ENCODE measurements at places on chromosomes 16 and 17.

DNA sequence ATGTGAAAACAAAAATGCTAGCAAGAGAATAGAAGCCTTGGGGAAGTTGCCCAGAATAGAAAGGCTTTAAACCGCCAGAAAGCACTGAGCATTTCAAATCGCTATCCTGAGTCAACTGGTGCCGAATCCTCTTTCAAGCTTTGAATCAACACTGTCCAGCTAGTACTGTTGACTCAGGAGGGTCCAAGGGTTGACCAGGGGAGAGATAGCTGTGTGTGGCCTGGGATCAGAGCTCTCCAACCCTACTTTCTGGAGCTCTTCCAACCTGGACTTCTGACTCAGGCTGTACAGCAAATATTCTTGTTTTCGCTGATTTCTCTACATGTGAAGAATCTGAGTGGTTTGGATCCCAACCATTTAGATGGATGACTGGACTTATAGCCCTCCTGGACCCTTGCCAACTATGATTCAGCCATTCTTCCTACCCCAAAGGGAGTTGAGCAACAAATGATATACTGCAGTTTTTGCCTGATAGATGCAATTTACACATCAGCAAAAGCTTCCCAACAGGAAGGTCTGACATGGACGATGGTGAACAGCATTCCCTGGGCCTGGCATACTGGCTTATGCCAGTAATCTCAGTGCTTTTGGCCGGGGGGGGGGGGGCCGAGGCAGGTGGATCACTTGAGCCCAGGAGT lies 154.0 kb upstream of the SDK2 start:
- peak; percentile 95 for DNase-seq

DNA sequence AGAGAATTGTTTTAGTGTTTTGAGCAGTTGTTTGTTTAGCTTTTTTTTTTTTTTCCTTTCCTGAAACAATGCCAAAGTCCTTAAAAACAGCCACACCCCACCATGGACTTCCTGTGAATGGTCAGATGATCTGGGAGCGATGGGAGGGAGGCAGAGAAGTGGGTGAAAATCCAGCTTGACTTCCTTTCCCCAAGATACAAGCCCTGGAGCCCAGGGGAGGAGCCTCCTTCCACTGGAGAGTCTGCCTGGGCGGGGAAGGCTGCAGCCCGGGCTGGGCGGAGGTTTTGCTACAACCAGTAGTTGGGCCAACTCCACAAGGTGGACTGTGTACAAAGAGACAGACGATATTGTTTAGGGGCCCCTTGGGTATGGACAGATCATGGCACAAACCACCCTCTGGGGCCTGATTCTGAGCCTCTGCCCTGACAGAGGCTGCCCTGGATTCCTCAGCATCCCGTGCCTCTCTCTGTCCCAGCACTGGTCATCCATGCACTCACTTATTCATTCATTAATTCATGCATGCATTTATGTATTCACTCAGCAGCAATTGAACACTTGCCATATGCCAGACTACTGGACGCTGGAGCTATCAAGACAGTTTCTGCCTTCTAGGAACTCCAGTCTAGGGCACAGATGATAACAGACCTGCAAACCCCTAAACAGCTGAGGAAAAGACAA lies 29.8 kb downstream of the WSB1 start:
- peak; percentile 43 for DNase-seq

GRCh38 chr17:61362852-61363600 lies 36.6 kb upstream of the TBX2 start:
- no peak for DNase-seq

- no peak for DNase-seq
Measured at GRCh38 chr17:1104222-1104621, 75.6 kb downstream of the ABR start.

DNA sequence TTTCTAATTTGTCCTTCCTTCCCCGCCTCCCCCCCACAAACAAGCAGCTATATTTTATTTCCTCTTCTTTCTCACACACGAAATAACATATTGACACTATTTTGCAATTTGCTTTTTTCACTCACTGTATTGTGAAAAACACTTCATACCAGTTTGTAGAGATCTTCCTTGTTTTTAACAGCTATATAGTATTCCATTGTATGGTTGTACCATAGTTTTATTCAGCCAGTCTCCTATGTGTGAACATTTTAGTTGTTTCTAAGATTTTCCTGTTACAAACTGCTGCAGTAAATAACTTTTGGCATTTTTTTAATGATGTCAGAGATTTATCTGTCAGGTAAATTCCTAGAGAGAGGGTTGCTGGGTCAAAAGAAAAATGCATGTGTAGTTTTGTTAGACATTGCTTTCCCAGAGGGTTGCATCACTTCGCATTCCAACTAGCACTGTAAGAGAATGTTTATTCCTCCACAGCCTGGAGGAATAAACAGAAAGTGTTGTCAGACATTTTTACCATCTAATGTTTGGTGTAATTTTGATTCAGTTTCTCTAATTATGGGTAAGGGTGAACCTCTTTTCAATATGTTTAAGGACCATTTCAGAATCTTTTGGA lies 101.2 kb downstream of the MRTFB start:
- no peak for DNase-seq

GRCh38 chr16:4790871-4791270 lies 2.7 kb upstream of the SEPTIN12 start:
- DNase-seq: no peak

DNA sequence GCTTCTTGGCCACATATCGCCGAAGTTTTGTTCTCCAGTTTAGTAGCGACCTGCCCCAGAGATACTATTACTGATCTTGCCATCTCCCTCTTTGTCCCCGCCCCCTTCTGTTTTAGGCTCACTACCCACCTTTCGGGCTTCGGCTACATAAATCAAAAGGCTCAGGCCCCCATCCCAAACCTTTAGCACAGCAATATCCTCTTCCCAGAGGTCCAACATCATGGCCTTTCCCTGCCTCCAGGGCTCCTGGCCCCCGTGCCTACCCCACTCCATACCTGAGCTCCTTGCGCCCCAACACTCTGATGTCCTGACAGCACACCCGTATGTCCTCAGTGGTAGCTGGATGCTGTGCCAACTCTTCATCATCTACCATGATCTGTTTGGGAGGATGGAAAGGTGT lies 2.9 kb upstream of the PSMC5 start:
- no peak for DNase-seq

DNA sequence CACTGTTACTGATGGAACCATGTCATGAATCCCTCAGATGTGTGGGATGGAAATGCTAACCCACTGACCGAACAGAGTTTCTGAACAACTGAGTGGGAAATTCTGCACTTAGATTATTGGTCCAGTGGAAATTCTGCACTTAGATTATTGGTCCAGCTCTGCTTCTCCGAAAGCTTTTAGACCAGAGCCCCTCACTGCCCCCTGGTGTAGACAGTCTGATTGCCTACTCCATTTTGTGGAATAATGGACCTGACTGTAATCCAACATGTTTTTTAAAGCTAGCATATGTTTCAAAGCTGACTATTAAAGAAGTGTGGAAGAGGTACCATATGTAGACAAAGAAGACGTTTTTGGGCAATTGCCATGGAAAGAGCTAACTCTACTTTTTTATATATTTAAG lies 50.3 kb upstream of the TBX2 start:
- DNase-seq: no peak

GRCh38 chr17:43907425-43907981 lies at the start of gene MPP2:
Gene MPP2 (minus strand): TSS chr17:43907536. CDS start chr17:43904460, 3,076 bp downstream.
- DNase-seq: no peak

- no peak for DNase-seq
Measured at GRCh38 chr16:51442141-51442870, 291.2 kb upstream of the SALL1 start.

DNA sequence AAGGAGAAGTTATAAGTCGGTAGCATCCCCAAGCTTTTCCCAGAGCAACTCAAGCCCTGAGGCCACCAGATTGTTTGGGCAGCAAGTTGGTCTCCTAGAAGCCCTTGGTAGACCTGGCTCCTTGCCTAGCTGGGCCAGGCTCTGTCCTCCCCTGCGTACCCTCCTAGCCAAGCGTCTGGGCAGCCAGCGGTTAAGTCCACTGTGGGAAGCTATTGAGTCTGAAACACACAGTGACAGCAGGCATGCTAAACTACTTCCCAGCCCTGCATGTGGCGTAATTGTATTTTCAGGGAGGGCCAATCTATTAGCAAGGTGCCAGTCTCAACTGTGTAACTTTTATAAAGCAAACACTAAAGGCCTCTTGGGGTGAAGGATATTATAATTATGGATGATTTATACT lies 419.1 kb upstream of the RBFOX1 start:
- no peak for DNase-seq

DNA sequence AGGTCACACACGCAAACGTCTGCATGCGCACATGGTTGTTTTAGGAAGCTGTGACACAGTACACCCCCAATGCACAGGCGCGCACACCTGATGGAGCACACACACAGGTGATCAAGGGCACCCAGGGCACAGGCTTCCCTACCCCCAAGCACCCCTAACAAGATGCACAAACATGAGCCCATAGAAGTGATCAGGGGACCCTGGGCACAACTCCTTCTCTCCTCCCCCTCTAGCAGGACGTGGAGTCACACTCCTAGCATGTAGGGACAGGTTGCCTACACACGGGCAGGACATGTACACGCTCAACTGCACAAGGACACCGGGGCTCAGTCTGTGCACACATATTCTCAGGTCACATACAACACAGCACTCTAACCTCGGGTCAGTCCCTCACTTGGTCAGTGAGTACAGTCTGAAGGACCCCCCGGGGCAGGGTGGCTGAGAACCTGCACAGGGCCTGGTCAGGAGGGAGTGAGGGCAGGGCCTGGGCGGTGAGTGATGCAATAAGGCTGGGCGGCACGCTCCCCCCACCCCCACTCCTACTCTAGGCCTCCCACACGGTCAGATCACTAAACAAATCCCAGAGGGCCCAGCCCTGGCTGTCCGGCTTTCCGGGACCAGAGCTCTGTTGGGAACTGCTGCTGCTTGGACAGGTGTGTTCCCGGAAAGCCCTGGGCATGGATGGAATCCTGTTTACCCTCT lies 751 bp upstream of the DOC2B start:
- DNase-seq: no peak

GRCh38 chr16:9666834-9667480 lies 515.3 kb downstream of the GRIN2A start:
- DNase-seq: no peak

- no peak for DNase-seq
Measured at GRCh38 chr16:20004931-20005330, 68.8 kb downstream of the GPR139 start.

- DNase-seq: no peak
Measured at GRCh38 chr17:6439951-6440350, 4.3 kb upstream of the PIMREG start.

GRCh38 chr16:63331111-63331510 lies 1294.9 kb upstream of the CDH8 start:
- DNase-seq: no peak

DNA sequence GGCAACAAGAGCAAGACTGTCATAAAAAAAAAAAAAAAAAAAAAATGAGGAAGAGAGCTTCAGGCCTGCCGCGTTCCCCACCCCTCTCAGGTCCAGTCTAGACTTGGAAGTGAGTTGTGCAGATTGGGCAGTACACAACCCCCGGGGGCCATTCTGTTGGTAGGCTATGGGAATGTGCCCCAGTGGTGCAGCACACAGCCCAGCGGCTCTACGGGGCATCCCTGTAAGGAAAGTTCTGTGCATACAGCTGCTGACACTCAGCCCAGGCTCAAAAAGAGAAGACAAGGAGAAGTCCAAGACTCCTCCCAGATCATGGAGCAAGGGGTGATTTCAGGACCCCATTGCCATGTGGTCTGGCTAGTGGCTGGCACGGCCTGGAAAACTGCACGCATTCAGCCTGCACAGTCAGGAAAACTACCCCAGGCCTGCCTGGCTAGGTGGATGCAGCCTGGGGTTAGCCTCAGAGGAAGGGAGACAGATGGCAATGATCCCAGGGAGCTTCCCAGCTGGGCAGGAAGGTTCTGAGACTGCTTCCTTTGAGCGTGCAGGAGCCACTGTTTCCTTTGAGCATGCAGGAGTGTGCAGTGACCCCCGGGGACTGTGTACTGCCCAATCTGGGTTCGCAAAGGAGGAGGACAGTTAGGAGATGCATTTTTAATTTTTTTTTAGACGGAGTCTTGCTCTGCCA lies 44.8 kb downstream of the PECAM1 start:
- no peak for DNase-seq

DNA sequence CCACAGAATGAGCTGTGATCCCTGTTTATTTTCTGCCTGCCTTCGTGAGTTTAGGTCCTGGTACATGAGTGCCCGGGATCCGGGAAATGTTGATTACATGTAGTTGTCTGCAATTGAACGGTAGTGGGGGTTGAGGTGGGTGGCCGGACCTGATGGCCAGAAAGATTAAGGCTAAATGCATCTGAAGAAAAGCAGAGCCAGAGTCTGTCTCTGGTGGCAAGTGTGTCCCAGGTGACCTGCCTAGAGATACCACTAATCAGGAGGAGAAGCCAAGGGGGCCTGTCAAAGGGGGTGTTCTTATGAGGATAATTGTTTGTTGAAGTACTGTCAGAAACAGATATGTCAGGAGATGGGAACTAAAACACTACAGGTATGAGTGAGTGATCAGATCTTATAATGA lies 154.0 kb upstream of the ASIC2 start:
- DNase-seq: no peak

GRCh38 chr16:78505544-78506366 lies 406.3 kb downstream of the WWOX start:
- no peak for DNase-seq

- DNase-seq: no peak
Measured at GRCh38 chr17:21165922-21166594, 39.3 kb downstream of the DHRS7B start.

DNA sequence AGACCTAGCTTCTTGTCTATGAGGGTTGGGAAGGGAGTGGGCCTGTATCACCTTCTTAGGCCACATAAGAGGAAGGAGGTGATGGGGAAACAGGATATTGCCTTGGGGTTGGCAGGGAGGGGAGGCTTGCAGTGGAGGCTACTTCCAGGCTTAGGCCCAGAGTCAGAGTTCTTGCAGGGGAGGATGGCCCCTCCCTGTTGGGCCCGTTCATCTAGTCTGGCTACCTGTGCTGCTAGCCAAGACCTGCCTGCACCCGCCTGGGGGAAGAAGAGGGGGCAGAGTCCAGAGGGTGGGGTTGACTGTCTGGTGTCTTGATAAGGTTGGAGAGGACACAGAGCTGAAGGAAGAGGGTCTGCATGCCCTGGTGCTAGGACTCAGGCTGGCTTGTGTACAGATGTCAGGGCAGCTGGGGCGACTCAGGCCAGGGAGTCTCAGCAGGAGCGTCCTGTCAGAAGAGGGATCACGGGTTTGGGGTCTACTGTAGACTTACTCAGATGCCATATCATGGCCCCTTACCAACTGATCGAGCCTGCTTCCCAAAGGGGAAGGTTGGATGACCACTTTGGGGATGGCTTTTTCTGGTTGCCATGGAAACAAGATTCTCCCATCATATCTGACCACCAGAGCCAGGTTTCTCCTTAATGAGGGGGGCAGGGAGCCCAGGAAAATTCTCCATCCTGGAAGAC lies 5.3 kb downstream of the KDM6B start:
- DNase-seq: no peak

- peak; percentile 44 for DNase-seq
Measured at GRCh38 chr17:31394544-31394943, 3.1 kb downstream of the RAB11FIP4 start.

All from RWPE1 (cell line).